T-cell (primary cell): ENCODE measurements at places on chromosomes 6 and 20. TPM values are rescaled to one million over a fixed set of nuclear protein-coding genes. Genes with fewer than 3 reads are reported as not detected.

The RIPOR2 gene
- 480 TPM for total RNA-seq

The OR2J3 gene
- not detected for total RNA-seq

The SIGLEC1 gene
- not detected for total RNA-seq

The SSTR4 gene
- not detected for total RNA-seq

The LAMA5 gene
- 3.0 TPM for total RNA-seq
